ENCODE measurements at places on chromosomes 5 and 9.

GRCh38 chr9:91099436-91099835 lies 262.3 kb downstream of the AUH start:
- no peak for DNase-seq

DNA sequence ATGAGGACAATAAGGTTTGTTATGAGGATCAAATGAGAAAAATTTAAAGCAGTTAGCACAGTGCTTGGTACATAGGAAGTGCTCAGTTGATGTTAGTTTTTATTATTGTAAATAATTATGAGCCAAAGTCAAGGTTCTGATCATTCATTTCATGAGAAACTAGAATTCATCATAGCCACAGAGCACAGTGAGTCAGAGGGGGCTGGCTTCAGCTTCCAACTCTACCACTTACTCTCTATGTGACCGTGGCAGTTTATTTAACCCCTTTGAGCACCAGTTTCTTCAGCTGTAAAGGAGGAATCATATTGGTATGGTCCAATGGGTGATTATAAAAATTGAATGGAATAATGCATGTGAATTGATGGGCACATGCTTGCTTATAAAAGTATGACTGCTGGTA lies 39.4 kb downstream of the KLHL3 start:
- no peak for DNase-seq

- no peak for DNase-seq
These were observed 2.1 kb downstream of the PAPPA start for GRCh38 chr9:116155698-116156039.

DNA sequence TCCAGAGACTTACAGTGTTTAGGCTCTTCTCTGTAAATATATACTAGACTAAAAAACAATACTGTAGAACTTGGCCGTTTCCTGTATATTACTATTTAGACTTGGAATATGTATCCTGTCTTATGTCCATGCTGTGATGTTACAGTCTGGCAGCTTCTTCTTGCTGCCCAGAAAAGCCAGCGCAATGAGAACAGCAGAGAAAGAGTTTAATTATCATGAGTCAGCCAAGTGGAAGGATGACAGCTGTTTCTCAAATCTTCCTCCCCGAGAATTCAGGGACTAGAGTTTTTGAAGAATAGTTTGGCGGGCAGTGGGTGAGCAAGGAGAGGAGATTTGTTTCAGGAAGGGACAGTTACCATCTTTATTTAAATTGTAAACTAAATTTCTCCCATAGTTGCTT lies 37.5 kb downstream of the NAA35 start:
- no peak for DNase-seq

DNA sequence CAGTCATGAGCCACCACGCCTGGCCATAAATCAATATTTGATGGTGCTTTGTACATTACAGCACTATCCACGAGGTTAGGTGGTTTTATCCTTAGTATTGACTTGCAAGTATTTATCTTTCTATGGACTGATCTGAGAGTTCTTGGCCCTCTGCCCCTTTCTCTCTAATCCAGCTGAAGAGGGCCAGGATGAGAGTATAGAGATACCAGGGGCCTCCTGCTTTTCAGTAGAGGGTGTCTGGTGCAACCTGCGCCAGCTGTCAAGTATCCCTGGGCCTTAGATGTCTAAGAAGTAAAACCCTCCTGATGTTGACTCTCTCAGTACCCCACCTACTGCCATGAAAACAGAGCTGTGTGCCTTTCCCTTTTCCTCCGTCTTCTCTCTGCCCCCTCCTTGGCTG lies 153.4 kb downstream of the SLIT3 start:
- DNase-seq: no peak

DNA sequence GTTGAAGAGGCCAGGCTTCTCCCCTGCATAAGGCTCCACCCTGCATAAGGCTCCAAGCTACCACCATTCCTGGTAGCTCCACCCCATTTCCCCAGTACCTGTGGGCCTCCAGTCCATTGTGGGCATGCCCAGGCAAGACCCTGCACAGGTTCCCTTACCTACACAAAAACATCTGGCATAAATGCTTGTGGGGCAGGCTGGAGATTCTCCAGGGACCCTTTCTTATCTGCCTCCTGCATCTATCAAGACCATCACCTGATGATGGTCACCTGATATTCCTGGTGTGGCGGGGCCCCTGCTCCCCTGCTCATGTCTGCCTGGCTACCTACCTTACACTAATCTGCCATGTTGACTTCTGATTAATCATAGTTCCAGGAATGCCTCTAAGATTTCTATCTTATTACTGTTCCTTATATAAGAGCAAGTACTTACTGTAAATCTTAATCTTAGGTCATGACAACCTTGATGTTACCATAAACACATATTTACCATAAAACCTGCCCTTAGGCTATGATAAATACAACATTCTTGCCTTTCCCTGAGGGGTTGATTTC lies 41.0 kb downstream of the FGD3 start:
- no peak for DNase-seq

DNA sequence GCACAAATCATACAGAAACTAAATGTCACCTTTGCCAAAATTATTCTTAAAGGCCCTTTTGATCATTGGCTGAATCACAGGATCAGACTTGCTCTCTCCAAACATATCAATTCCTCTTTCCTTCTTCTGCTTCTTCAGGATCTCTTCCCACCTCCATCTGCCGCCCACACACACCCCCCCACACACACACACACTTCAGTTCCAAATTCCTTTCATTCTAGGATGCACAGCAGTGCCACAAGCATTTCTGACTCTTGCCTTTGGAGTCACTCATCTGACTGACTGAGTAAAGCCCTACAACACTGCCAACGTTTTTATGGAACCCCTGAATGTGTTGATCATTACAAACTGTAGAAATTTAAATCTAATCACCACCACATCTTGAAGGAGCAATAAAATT lies 22.9 kb downstream of the DNAH5 start:
- no peak for DNase-seq

DNA sequence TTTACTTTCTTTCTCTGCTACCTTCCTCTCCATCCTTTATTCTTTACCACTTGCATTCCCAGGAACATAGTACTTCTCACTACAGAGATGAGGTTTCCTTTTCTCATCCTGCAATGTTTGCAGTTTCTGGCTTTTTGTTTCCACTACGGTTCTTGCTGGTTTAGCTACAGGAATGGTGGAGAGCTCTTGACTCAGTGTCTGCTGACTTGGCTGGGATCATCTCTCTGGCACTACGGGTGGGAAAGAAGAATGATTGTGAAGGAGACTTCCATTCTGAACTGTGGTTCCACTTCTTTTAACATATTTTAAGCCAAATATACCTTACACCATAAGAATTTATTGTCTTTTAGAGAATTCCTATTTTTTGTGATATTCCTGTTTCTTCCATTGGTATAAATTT lies 65.1 kb downstream of the NREP start:
- DNase-seq: no peak

DNA sequence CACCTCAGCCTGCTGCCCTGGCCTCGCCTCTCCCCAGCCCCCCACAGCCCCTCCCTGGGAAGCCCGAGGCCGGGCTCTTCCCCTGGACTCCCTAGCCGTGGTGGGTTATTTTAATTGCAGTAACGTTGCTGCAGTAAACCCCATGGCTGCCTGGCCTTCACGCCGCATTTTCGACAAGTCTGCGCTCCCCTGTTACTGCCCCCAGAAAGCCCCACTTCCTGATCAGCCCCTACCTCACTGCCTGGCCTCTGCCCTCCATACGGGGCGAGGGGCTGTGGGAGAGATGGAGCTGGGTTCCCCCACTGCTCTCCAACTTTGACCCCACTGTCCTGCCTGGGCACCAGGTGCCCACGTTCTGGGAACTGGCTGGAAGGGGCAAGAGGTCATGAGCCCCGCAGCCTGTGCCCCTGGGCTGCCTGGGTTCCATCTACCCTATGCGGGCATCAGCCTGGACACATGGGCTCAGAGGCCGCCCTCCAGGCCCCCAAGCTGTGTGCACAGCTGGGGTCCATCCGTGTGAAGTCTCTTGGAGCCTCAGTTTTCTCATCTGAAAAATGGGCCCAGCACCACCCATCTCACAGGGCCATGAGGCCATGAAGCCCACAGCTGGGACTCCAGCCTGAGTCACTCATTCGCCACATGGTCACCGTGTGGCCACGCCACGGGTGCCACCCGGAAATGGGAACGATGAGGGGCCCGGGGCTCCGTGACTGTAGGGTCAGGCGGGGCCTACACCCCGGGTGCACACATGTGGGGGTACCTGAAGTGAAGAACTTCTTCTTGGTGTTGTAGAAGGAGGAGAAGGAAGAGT lies 11.5 kb downstream of the EGFL7 start:
- DNase-seq: no peak

- DNase-seq: no peak
These were observed 322.5 kb downstream of the CDK5RAP2 start for GRCh38 chr9:120257483-120257882.

DNA sequence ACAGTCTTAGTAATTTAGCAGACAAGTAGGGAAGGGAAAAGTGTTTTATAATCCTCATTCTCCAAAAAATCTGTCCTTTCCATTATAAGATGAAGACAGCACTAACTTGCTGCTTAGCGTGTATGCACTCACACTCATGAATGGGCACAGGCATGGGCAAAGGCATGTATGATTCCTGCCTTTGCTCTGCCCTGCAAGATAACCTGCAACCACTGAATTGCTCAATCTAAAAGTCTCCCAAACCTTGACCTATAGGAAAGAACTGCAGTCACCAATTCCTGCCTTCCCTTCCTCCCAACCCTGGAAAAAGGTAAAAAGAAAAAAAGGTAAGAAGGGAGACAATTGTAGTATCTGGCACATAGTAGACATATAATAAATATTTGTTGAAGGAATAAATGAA lies 40.8 kb downstream of the ELL2 start:
- no peak for DNase-seq

GRCh38 chr9:124355941-124356744 lies 59.1 kb downstream of the PSMB7 start:
- DNase-seq: no peak

GRCh38 chr9:121825031-121825691 lies 173.7 kb downstream of the DAB2IP start:
- DNase-seq: no peak

- DNase-seq: no peak
These were observed 28.7 kb downstream of the DNAJC21 start for GRCh38 chr5:34957857-34958690.

GRCh38 chr9:115883467-115884329 lies 269.9 kb upstream of the PAPPA start:
- DNase-seq: no peak

GRCh38 chr9:121826711-121827110 lies 175.3 kb downstream of the DAB2IP start:
- no peak for DNase-seq

GRCh38 chr5:150323819-150324218 lies 21.1 kb upstream of the ARSI start:
- no peak for DNase-seq

DNA sequence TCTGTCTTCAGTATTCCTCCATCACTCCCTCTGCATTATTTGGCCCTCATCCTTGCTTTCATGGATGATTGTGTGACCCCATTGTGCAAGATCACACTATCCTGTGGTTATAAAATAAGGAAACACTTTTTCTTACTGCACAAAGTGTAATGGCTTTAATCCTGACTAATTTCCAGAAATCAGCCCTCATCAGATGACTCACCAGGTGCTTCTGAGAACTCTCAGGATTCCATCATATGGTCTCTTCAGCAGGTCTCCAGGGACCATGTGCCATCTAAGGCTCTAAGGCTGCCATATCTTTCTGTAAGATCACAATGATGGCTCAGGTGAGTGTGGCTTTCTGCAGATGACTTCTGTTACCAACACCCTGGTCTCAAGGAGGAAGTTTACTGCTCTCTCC lies 27.3 kb upstream of the FER start:
- DNase-seq: no peak

- no peak for DNase-seq
These were observed 47.3 kb downstream of the PAX5 start for GRCh38 chr9:36986468-36987408.

GRCh38 chr5:153623124-153623523 lies 132.7 kb downstream of the GRIA1 start:
- no peak for DNase-seq

- DNase-seq: no peak
These were observed 622.1 kb downstream of the PSAT1 start for GRCh38 chr9:78918976-78919375.

DNA sequence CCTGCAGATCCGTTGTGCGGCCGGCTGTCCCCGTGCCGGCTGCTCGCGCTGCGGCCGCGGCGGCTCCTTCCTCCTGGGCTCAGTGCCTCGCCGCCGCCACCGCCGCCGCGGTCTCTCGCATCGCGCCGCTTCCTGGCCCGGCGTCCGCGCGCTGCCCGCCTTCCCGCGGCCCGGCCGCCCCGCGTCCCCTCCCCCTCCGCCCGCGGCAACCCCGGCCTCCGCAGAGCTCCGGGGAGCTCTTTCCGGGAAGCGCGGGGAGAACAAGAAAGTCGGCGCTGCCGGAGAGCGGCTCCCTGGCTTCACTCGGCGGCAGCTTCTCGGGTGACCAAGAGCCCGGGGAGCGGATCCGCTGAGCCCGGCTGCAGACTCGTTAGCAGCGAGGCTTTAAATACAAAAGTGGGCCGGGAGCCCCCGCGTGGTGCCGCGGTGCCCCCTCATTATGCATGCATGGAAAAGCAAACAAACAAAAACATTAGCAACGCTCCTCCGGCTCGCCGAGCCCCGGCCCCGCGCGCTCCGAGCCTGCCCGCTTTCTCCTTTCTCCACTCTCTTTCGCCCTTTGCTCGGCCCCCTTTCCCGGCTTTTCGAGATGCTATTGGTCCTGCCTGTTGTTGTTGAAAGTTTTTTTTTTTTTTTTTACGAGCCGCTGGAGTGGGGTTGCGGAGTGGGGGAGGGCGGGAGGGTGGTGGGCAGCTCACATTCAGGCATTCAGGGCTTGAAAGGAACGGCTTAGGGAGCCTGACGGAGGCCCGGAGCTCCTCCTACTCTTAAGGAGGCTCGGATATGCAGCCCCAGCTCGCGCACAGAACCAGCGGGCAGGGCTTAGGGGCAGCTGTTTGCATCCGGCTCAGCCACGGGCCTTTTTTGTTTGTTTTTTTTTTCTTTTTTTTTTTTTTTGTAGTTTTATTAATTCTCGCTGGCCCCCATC lies at the start of gene GAS1:
Gene GAS1, minus strand, starts transcription at position 361 of the 928 bp plus-strand sequence. CDS start 727 bp downstream, outside the sequence.
- no peak for DNase-seq

- DNase-seq: no peak
These were observed 4.5 kb upstream of the GRHPR start for GRCh38 chr9:37417857-37418618.

GRCh38 chr5:114393159-114393558 lies 31.3 kb downstream of the KCNN2 start:
- no peak for DNase-seq

DNA sequence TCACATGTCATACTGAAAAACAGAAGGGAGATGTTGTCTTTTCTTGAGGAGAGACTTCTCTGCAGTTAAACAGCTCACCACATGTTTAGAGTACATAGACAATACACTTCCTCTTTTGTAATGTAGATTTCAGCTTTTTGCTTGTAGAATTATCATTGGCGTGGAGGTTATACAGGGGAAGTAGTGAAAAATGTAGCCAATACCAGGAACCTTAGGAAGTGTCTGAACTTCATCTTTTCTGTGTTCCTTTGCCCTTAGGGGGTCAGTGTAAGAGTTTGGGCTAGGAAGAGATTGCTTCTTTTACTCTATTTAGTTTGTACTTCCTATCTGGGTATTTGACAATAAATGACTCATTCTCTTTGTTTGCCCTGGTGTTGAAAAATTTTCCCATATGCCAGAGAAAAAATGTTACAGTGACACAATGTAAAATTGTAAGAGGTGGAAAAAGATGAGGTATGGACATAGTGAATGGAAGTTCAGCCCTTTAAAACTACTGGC lies 21.0 kb upstream of the CDKN2B start:
- DNase-seq: no peak
